Inflammatory macrophage treated with lipopolysaccharide for 4 hours (primary cell): ENCODE measurements at places on chromosomes 16 and 17.

DNA sequence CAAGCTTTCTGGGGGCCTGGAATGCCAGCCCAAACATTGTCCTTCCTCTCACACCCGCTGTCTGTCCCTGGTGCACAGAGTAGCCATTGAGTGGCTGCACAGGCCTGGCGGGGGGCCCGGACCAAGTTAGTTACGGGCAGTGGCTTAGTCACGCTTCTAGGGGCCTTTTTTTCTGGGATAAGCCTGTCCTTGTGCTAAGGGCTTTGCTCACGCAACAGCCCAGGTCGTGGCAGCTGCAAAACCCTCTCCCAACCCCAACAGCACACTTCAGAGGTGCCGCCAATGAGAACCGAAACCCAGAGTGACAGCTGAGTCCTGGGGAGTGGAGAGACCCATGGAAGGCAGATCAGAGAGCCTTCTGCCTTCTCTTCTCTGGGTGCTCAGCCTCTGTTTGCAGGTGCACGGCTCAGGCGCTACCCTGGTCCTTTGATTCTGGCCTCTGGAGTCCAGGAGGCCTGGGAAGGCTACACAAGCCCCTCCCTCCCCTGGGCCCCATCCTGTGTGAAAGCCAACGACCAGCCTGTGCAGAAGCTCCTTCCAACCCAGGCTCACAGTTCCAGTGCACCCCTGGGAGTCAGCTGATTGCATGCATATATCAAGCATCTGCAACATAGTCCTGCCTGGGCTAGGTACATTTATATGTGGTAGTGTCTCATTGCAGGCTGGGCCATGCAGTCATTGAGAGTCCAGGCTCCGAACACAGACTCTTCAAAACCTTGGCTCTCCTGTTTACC, 9.1 kb downstream of the WSCD1 start:
- no peak for DNase-seq

DNA sequence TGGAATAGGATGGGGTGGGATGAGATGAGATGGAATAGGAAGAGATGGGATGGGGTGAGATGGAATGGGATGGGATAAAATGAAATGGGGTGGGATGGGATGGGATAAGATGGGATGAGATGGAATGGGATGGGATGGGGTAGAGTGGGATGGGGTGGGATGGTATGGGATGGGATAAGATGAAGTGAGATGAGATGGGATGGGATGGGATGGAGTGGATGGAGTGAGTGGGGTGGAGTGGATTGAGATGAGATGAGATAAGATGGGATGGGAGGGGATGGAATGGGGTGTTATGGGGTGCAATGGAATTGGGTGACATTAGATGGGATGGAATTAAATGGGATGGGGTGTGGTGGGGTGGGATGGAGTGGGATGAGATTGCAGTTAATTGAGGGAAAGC, 279.2 kb upstream of the CDH5 start:
- no peak for DNase-seq

- peak; percentile 29 for DNase-seq
Observed at GRCh38 chr17:51298508-51299371, 38.4 kb downstream of the UTP18 start.

DNA sequence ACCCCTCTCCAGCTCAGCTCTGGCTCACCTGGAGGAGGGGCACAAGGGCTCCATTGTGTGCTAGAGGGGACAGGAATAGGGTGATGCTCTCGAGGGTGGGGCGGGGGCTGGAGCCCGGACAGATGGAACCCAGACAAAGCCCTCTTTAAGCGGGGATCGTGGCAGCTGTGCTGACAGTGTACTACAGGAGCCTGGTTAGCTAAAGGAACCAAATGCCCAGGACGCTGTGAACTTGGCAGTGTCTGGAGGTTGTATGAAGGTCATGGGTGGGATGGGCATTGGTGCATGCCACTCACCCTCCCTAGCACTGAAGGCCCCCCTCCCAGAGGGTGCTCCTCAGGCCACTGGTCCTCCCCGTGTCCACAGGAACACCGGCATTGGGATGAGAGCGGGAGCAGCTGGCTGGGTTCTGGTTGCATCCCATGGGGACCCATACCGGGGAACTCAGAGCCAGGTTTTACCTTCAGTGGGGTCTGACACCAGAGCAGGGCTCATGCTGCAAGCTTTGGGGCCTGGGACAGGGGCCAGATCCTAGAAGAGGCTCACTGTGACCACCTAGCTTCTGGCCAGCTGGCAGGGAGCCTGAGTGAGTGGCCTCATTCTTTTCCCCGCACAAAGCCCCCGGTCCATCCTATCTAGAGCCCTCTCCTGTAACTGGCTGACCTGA, 11.9 kb downstream of the KIF19 start:
- no peak for DNase-seq

GRCh38 chr16:52552643-52553042, 5.7 kb upstream of the TOX3 start:
- DNase-seq = no peak

GRCh38 chr17:19287651-19288050, 50.5 kb downstream of the EPN2 start:
- DNase-seq = no peak

- no peak for DNase-seq
Observed at GRCh38 chr16:23516366-23517137, 6.3 kb upstream of the GGA2 start.

GRCh38 chr16:21120976-21121520, 29.6 kb downstream of the DNAH3 start:
- no peak for DNase-seq

- DNase-seq = no peak
Observed at GRCh38 chr16:30069611-30070462, 4.3 kb downstream of the ALDOA start.

- no peak for DNase-seq
Observed at GRCh38 chr16:85587762-85588556, 25.2 kb upstream of the GSE1 start.

DNA sequence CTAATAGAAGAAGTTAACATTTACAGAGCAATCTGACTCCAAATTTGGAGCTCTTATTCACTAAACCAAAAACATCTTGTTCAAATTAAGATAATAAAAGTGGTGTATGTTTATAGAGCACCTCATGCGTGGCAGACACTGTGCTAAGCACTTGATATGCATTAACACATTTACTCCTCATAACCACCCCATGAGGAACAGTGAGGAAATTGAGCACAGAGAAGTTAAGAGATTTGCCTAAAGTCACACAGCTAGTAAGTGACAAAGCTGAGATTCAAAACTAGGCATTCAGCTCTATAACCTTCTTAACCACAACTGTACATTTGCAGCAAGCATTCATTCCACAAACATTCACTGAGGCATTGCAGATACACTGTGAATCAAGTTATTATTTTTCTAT, 94.0 kb downstream of the VAT1L start:
- no peak for DNase-seq

- no peak for DNase-seq
Observed at GRCh38 chr16:1218930-1219611, 6.0 kb downstream of the TPSG1 start.

- no peak for DNase-seq
Observed at GRCh38 chr17:6279659-6280058, 155.3 kb downstream of the AIPL1 start.

- DNase-seq = no peak
Observed at GRCh38 chr17:73635101-73635817, 9.0 kb downstream of the SDK2 start.

DNA sequence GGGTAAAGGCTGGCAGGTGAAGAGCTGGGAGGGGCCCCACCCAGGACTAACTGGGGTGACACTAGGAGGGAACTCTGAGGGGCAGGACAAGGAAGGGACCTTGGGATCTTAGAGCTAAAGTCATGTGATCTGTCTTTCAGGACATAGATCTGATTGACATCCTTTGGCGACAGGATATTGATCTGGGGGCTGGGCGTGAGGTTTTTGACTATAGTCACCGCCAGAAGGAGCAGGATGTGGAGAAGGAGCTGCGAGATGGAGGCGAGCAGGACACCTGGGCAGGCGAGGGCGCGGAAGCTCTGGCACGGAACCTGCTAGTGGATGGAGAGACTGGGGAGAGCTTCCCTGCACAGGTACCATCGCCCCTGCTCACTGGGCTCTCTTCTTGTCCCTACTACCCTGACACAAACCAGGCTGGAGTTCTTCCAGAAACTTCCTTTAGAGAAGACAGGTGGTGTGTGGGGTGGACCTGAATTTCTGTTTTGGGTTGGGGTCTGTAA, 8.1 kb downstream of the NFE2L1 start:
- no peak for DNase-seq

DNA sequence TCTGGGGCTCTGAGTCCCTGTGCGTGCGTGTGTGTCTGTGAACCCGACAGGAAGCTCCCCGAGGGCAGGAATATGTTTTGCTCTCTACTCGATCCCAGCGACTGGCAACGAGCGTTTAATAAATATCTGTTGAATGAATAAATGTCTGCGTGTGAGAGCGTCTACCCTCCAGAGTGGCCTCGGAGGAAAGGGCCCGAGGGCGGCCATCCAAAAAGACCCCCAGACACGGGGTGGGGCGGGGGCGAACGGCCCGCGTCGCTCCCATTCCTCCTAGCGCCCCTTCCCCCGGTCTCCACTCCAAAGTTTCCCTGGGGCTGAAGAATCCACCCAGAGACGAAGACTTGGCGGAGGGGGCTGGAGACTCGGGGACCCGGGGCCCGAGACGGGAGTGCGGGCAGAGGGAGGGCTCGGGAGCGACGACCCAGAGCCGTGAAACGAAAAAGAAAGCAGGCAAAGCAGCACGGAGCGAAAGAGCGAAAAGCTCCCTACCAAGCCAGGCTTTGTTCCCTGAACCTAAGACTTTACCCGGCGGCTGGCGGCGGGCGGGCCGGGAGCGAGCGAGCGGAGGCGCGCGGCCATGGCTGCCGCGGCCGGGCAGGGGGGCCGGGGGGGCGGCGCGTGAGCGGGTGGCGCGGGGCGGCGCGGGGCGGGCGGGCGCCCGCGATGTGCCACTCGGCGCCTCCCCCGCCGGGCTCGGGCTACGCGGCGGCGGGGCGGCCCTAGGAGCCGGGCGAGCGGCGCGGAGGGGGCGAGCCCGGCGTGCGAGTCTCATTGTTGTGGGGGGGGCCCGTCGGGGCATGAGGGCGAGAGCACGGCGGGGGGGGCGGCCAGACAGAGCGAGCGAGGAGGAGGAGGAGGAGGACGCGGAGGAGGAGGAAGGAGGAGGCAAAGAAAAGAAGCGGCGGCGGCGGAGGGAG, at the start of gene MLLT6:
Gene MLLT6, plus strand, starts transcription at position 668 of the 917 bp plus-strand sequence. CDS start 360 bp downstream, outside the sequence.
- DNase-seq = peak; percentile 68

GRCh38 chr17:74680213-74680612, 32.5 kb downstream of the CD300LF start:
- DNase-seq = peak; percentile 36

DNA sequence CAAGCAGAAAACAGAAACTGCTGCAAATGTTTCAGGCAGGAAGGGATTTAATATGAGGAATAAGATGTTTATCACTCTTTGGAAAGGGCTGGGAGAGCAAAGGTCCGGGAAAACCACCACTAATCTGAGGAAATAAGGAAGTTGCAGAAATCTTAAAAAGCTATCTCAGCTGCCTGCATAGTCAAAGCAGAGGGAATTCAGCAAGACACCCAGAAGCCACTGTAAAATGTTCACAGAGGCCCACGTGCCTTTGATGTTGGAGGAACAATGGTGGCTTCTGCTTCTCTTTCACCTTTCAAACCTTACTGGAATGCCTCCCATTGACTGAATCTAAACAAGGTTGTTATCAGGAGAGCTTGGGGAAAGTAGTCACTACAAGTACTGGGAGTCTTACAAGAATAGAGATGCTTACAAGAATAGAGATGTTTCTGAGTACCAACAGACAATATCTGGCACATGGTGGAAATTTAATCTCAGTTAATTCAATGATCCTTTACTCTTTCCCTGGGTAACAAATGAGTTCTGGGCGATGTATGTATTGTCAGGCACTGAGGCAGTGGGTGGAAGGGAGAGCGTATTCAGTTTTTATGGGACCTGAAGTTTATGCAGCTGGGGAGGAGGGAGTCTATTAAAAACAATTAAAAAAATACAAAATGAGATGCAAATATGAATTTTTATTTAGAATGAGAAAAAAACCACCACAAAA, 56.1 kb upstream of the MED13 start:
- no peak for DNase-seq

GRCh38 chr17:61415374-61416210, 15.9 kb downstream of the TBX2 start:
- no peak for DNase-seq

GRCh38 chr17:30334421-30334820, 564 bp upstream of the TMIGD1 start:
- no peak for DNase-seq

DNA sequence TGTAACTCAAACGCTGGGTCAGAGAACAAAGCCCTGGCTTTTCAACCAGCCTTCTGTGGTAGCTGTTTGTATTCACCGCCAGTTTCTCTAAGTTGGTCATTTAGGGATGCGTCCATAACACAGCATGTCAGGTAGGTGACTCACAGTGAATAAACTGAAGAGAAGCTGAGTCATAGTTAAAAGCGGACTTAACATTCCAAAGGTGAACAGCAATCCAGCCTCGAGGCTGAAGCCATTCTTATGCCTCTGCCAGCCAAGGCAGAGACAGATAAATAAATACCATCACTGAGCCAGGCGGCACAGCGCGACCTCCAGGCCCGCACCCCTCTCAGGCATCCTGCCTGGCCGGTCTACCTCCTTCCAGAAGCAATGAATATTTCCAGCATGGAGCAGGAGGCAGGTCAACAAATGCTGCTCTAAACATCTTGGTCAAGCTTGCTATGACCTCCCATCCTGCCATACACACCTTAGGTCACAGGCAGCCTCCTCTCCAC, 12.4 kb upstream of the CACNG4 start:
- no peak for DNase-seq

- DNase-seq = no peak
Observed at GRCh38 chr17:49456183-49456965, 38.7 kb upstream of the NGFR start.

DNA sequence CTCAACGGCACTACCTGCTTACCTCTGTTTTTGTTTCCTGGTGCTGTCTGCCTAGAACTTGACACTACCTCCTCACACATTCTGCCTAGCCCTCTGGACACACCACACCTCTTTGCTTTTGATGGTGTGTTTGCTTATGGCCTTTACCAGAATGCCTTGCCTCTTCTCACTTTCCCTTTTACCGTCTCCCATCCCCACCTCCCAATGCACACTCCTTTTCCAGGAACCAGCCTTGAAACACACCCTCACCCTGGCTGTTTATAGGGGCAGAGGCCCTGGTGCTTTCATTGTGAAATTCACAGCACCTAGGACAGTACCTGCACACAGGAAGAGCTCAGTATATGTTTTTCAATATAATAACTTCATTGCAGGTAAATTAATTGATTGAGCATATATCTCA, 56.2 kb downstream of the MAP2K6 start:
- DNase-seq = no peak
